ENCODE measurements at places on chromosomes 11 and 22.

GRCh38 chr11:124474079-124474478, 28.6 kb upstream of the OR8B8 start:
- DNase-seq: no peak

DNA sequence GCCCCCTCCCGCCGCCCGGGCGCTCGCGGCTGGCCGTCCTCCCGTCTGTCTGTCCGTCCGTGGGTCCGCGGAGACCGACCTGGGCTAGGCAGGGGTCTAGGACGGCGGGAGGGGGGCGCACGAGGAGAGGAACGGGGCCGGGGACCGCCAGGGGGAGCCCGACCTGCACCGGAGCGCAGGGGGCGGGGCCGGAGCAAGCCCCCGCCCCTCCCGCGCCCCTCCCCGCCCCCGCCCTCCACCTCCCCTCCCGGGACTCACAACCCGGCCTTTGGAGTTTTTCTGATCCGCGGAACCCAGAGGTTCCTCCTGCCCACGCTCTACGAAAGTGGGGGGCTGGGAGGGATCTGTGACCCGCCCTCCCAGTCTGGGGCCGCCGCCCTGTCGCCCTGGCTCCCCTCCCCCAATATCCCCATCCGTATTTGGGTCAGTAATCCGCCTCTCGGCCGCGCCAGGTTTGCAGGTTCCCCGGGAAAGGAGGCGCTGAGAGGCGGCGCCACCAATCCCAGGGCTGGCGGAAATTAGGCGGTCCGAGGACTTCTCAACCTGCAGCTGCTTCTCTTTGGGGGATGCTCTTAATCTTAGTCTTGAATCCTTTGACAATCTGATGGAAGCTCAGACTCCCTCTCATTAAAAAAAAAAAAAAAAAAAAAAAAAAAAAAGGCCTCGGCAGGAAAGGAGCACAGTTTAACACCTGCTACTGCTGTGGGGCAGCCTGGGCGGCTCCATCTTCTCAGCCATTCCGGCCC, 925 bp upstream of the KCNJ11 start:
- DNase-seq: peak; percentile 74

DNA sequence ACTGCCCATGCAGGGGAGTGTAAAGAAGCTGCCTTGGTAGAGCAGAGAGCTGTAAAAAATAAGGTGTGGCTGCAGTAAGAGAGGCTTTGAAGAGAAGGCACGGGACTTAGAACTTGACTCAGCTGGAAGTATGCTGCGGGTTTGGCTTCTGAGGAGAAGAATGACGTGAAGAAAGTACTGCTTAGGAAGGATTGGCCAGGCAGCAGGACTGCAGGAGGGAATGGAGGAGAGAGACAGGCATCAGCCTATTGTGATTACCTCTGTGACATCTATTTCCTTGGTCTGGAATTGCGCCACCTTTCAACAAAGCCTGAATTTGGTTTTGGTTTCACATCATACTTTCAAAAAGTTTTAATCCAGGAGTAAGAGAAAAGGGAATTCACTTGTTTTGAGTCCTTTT, 22.5 kb downstream of the PRRG4 start:
- no peak for DNase-seq

DNA sequence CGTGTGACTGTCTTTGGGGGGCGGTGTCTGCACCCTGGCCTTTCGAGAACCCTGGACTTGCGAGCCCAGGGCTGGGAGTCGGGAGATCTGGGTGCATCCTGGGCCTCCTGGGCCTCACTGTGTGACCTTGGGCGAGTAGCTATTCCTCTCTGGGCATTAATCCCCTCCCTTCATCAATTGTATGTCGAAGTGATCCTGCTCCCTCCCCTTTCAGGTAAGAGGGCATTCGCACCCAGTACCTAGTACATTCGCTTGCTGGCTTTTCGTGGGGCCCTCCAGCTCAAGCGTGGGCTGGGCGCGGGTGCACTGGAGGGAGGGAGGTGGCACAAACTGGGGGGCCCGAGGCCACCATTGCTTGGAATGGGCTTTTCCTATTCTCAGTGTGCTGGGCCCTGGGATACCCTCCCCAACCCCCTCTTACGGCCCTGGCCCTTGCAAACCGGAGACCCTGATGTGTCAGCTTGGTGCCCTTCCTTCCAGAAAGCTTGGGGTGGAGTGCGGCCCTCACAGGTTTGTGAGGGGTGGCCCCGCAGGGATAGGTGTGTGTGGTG, 530 bp downstream of the USP35 start:
- DNase-seq: no peak

DNA sequence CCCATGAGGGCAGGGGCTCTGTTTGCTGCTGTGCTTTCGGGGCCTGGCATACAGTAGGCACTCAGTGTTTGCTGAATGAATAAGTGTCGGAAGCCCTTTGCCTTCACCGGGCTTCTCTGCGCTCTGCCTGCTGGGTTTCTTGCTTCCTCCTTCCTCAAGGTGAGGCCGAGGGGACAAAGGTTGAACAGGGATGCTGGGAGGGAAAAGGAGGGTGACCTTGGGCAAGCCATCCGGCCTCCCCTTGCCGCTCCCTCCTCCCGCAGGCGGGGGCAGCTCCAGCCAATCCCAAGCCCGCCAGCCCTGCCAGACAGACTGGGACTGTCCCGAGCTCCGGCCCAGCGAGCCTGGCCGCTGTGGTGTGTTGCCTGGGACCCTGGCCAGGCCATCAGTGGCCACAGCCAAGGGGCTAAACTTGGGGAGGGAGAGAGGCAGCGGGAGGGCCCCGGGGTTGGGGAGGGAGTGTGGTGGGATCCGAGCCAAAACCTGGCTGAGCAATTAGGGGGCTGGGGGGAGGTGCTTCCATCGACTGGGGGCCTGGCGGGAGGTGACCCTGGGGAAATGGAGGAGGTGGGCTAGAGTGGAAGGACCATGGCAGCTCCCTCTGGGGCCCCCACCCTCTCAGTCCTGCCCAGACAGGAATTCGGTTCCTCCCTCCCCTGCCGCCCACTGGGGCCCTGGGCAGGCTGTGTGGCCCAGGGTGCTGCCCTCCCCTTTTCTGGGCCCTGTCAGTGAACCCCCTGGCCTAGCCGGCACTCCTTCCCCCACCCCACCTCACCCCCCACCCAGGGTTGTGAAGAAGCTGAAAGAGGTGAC, 3.4 kb upstream of the RCOR2 start:
- DNase-seq: no peak

- DNase-seq: no peak
Observed at GRCh38 chr11:38582151-38582550, 1984.1 kb upstream of the RAG2 start.

- no peak for DNase-seq
Observed at GRCh38 chr11:131534611-131535010, 164.2 kb downstream of the NTM start.

- DNase-seq: no peak
Observed at GRCh38 chr11:46951864-46952263, 15.3 kb downstream of the CSTPP1 start.

DNA sequence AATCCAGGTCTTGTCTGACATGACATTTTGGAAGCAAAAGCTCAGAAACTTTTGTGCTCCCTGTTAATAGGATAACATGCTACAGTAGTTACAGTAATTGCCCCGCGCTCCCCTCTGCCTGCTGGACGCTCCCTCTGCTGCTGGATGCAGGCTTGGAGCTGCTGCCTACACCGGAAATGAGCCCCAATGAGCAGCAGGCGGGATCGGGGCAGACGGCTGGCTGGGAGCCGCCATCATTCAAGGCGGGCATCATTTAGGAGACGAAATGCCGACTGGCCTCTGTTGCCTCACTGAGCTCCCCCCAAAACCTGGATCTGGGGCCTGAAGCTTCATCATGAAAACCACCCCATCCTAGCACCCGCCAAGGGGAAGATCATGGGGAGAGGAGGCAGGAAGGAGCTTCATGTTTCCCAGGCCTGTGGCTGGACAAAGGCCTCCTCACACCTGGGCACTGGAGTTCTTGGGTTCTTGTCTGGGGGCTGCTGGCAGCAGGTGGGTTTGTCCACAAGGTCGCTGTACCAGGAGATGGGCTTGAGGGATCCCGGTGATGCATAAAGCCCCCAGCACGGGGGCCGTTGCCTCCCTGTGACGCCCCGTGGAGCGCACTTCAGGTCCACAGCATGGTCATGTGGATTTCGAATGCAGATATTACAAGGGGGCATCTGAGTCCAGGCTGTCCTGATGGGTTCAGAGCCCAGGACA, 664.3 kb downstream of the BRD1 start:
- no peak for DNase-seq

GRCh38 chr11:45058647-45058950, 87.8 kb upstream of the PRDM11 start:
- no peak for DNase-seq

DNA sequence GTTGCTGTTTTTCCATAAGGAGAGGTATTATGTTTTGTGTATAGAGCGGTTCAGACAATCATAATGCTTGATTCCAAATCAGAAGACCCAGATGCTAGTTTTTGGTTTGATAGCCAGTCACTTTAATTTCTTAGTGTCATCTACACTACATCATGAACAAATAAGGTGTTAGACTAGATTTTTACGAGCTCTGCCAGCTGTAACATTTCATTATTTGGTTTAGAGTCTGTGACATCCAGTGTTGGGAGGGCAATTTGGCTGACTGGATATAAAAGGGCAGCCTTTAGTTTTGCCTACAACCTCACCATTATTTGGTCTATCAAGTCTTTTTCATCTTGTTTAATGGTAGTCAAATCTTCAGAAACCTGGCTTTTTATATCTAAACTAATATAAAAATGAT, 30.2 kb upstream of the FBXO3 start:
- DNase-seq: no peak

- DNase-seq: no peak
Observed at GRCh38 chr22:25623310-25623734, 58.8 kb downstream of the GRK3 start.

DNA sequence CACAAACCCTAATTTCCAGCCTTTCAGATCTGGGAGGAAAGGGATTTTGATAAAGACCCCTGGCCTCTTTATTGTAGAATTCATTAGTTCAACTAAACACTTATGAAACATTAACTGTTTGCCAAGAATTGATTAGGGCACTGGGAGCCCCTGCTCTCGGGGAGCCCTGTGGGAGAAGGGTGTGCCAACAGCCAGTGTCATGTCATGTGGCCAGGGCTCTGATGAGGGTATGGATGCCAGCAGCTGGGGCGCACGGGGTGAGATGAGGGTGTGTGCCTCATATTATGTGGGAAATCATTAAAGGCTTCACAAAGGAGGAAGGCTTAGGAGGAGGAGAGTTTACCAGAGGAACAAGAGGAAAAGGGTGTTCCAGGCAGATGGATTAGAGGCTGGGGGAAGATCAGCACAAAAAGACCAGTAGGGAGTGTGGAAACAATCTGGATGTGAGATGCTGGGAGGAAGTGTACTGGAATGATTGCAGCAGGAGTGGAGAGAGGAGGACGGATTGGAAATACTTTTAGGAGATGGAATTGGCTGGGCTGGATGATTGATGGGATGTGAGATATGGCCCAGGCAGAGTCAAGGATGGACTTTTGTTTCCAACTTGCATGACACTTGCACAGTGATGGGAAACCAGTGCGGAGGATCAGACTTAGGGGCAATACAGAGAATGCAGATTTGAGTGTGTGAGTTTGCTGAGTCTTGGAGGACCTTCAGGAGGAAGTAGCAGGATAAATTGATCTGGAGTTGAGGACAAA, 137.8 kb downstream of the CSNK2A3 start:
- DNase-seq: no peak

GRCh38 chr11:10291801-10292638, 2.0 kb downstream of the SBF2 start:
- DNase-seq: no peak

DNA sequence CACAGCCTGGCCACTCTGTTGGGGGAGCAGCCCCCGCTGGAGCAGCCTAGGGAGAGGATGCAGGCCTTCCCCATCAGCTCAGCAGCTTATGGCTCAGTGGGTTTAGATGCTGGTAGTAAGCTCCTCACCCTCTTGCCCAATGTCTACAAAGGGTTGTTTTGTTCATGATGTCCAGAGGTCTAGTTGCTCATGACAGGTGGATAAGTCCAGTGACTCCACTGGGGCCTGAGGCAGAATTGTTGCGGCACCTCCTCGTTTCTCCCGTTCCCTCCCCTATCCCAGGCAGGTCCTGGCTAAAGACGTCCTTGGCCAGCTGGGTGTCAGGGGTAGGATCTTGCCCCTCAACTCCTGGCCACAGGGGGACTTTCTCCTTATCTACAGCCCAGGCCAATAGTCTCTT, 233.5 kb upstream of the B3GAT1 start:
- no peak for DNase-seq

DNA sequence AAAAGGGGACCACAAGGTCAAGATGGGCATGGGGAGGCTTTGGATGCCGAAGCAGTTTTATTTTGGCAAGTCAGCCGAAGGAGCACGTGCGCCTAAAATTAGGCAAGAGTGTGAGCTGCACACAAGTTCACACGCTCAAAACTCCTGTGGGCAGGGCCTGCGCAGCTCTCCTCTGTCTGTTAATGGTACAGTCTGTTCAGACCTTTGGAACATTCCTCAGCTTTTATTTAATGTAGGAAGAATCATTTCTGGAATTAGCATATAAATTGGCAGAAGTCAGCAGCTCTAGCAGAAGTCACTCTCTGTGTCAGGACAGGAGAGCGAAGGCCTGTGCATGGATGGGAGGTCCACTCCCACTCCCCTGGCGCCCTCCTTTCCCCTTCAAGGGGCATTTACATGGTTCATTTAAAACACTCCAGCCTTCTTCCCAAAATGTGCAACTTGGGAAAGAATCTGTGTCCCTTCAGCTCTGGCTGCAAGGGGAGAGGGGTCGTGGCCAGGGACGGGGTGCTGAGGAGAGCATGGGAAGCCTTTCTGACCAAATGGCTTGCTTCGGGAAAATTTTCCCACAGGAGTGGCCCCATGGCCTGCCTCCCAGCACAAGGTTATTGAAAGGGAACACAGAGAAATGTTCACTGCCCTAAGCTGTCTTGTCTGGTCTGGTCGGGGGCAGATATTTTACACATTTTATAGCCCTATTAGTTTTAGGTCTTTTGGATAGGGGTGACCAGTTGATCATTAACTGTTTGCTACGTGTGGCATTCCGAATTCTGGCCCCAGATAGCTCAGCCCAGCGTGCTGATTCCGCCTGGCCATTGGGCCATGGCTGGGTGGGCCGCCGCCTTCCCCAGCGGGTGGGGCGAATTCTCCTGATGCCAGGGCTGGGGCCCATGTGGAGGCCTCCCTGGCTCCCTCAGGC, 43.9 kb upstream of the SMIM38 start:
- no peak for DNase-seq

DNA sequence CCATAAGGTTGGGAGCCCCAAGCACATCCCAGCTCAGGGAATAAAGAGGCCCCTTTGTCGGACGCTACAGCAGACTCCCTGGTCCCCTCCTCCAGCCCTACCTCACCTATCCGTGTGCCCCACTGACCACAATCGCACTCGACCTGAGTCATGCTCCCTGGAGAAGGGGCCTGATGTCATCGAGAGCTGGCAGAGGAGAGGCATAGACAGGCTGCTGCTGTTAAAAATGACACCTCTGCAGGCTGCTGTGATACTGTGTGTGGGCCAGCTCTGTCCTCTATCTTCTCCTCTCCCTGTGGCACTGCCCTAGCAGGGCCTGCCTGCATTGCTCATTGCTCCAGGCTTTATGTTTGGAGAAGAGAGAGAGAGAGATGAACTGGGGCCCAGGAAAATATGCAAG, 123.4 kb upstream of the SYT13 start:
- DNase-seq: no peak

Measured in activated T-helper 9 cell treated with anti-CD3 and anti-CD28 coated beads, Interleukin-2, amount 50 U/mL, for 16 hours (primary cell).